Caudate nucleus (tissue), 63 donors: ENCODE measurements at places on chromosomes 4 and X.

DNA sequence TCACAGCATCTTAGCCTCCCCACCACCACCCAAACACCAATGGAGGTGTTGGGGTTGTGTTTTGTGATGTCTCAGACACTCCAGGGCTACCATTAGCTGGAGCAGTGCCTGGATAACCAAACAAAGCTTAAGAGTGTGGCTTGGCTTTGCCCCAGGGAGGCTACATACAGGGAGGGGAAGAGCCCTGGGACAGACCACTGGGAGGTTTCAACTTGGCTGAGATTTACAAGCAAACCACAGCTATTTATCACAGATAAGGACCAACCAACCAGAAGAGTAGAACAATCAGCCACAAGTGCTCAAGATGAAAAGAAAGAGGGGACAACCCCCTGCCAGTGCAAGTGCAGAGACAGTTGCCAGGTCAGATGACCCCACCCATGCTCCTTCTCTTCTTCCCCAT, 24.1 kb downstream of the SOX3 start:
- no peak for DNase-seq

DNA sequence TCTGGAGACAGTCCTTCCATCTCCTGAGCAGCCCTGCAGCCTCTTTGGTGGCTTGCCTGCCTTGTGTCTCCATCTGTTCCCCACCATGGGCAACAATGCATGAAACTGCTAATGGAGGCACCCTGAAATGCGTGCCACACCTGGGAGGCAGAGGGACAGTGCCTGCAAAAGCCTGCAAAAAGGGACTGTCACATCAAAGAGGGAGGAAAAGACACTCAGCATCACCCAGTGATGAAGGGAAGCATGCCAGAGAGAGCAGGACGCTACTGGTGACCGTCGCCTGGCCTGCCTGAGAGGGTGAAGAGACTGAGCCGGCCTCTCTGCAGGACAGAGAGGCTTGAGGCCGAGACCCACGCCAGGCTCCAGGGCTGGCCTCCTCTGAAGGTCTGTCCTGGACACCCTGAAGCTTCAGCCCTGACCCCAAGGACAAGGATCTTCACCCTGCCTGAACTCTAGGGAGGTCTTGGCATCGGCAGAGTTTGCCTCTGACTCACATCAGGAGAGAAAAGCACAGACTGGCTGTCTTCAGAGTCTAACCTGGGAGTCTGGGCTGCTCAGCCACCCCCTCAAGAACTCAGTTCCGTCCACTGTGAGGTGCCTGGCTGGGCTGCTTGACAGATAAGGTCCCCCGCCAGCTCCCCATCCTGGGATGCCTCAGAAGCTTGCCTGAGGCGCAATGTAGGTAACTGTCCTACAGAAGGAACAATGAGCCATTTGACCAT, 8.1 kb downstream of the ACSL1 start:
- no peak for DNase-seq

DNA sequence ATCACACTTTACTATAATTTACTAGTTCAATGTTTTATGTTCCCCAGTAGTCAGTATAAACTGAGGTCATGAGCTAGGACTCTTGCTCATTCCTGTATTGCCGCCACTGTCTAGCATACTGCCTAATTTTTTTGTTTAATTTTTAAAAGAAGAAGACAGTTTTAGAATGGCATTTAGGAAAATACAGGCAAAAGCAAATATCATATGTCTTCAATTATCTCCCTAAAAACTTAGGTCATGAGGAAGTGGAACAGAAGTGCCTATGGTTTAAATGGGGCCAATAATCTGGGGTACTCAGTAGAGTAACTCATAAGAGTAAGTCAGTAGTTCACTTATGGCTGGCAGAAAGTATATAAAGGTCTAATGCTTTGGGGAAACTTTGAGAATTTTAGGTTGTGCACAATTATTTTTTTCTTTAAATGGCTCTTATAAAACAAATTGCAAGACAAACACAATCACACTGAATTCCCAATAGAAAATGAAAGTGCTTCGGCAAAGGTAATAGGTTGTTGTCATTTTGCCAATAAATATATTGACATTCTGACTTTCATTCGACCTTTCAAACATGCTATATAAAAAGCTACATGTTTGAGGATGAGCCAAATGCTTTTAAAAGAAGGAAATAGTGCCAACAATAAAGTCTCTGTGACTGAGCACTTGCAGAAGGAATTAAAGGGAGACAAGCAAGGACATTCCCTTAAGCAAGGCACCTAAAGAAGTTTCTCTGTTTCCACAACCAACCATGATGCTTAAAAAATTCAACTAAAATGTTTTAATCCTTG, 390.1 kb downstream of the PDGFC start:
- no peak for DNase-seq

- DNase-seq = no peak
Measured at GRCh38 chr4:13344216-13344615, 139.9 kb downstream of the RAB28 start.

GRCh38 chrX:150615356-150615755, 46.9 kb downstream of the MTM1 start:
- DNase-seq = no peak

DNA sequence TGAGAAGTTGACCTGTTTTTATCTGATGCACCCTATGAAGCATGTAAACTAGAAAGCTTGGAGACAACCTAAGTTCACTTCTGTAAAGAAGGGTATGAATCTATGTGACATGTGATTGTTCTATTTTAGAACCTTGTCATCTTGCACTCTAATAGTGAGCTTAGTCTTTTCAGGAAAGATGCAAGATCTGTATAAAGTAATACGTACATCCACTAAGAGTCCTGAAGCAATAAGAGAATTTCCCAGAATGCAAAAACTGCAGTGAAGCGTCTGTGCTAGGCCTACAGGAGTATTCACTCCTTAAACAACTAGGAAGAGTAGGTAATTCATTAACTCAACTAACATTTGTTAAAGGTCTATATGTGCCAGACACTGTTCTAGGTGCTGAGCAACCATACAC, 23.3 kb upstream of the NDP start:
- DNase-seq = no peak

GRCh38 chrX:46599051-46599560, 25.5 kb downstream of the CHST7 start:
- no peak for DNase-seq
